Glutamatergic neuron (in vitro differentiated cells): ENCODE measurements at places on chromosomes 4 and X. TPM values are rescaled to one million over a fixed set of nuclear protein-coding genes. Genes with fewer than 3 reads are reported as not detected.

Gene GAGE1
- total RNA-seq, result not detected

Gene SMARCAD1
- 74.8 TPM for total RNA-seq

Gene CFAP47
- 0.17 TPM for total RNA-seq

Gene F8A1
- 18.3 TPM for total RNA-seq
